ENCODE measurements at places on chromosomes 6 and 20.

DNA sequence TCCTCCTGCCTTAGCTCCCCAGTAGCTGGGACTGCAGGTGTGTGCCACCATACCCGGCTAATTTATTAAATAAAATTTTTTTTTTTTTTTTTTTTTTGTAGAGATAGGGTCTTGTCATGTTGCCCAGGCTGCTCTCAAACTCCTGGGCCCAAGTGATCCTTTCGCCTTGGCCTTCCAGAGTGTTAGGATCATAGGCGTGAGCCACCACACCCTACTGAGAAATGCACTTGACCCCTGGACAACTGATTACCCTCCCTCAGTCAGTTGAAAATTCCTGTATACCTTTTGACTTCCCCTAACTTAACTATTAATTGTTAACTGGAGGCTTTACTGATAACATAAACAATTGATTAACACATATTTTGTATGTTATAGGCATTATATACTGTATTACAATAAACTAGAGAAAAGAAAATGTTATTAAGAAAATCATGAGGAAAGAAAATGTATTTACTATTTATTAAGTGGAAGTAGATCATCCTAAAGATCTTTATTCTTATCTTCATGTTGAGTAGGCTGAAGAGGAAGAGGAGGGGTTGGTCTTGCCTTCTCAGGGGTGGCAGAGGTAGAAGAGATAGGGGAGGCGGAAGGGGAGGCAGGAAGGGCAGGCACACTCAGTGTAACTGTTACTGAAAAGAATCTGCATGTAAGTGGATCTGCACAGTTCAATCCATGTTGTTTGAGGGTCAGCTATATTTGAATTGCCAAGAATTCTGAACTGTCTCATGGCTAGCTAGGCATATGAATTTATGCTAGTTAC, 104.3 kb downstream of the FARS2 start:
- no peak for DNase-seq

- peak; percentile 13 for DNase-seq
Observed at GRCh38 chr6:53300656-53301551, 47.8 kb downstream of the ELOVL5 start.

- no peak for DNase-seq
Observed at GRCh38 chr6:106069478-106069877, 16.7 kb upstream of the PRDM1 start.

DNA sequence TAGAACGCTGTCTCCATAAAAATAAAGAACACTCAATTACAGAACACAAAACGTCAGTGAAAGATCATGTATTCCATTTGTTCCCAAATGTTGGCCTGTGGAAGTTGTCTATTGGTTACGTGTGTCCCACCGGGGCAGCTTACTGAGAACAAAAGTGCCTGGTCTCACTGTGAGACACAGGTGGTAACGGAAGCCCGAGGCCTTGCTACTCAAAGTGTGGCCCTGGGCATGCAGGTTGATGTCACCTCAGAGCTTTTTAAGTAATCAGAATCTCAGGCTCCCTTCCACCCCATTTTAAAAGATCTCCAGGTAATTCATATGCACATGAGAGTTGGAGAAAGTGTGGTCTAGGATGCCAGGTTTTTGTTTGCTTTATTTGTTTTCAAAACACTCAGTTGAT, 422.5 kb upstream of the OPRM1 start:
- no peak for DNase-seq

- DNase-seq, result no peak
Observed at GRCh38 chr20:42474646-42475045, 715.1 kb downstream of the PTPRT start.

- DNase-seq, result peak; percentile 62
Observed at GRCh38 chr6:148735989-148736388, 10.8 kb upstream of the UST start.

- no peak for DNase-seq
Observed at GRCh38 chr6:127096167-127096566, 22.3 kb upstream of the RSPO3 start.

DNA sequence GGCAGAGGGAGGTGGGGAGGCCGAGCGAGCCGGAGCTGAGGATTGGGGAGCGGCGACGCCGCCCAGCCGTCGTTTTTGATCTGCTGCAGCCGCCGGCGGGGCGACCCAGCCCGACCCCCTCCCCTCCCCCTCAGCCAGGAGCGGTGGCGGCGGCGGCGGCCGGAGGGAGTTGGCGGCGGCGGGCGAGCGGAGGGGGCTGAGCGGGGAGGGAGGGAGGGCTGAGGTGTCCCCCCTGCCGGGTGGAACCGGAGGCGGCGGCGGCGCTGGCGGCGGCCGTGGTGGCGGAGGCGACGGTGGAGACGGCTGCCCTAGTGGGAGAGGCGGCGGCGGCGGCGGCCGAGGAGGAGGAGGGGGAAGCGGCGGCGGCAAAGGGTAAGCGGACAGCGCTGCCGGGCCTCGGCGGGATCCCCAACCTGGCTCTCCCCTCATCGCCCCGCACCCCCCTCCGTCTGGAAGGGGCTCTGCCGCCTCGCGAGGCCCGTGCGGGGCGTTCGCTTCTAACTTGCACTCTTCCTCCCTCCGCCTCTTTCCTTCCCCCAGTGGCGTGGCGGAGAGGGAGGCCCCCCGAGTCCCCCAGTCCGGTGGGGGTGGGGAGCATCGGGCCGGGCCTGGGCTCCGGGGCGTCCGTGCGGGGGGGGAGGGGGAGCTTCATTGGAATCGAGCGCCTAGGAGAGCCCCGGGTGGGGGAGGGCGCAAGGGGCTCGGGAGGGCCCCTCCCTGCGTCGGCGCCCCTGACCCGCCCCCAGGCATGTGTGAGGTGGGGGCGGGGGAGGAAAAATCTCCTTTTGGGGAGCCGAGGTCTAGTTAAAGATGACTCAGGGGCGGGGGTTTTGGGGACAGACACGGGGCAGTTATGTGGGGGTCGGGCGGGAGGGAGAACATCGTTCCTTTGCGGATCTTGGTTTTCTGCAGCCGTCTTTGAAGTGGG, at the start of gene TAB2:
TAB2 (plus strand) TSS at position 69 of the 928 bp plus-strand sequence. CDS start 52,286 bp downstream, outside the sequence.
- peak; percentile 39 for DNase-seq

DNA sequence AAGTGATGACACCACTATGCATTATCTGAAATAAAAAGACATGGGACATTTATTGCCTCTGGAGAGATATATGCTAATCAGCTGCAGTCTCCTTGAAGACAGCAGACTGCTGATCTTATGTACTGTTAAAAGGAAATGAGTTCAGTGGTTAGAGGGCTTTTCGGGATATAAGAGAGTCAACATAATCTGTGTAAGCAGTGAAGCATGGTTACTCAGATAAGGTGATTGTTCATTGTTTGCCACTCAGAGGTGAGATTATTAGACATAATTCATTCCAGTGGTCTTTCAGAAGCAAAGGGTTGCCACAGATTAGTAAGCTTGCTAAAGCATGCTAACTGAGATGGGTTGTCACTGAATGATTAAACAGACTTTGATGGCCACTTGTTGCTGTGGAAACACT, 1450.7 kb upstream of the ADGRB3 start:
- no peak for DNase-seq

GRCh38 chr6:101689695-101690094, 296.2 kb downstream of the GRIK2 start:
- DNase-seq, result no peak

- no peak for DNase-seq
Observed at GRCh38 chr20:53925651-53926401, 144.6 kb downstream of the BCAS1 start.

- DNase-seq, result no peak
Observed at GRCh38 chr6:7175462-7175861, 67.7 kb downstream of the RREB1 start.

- no peak for DNase-seq
Observed at GRCh38 chr6:83769413-83769812, 60.5 kb upstream of the SNAP91 start.

DNA sequence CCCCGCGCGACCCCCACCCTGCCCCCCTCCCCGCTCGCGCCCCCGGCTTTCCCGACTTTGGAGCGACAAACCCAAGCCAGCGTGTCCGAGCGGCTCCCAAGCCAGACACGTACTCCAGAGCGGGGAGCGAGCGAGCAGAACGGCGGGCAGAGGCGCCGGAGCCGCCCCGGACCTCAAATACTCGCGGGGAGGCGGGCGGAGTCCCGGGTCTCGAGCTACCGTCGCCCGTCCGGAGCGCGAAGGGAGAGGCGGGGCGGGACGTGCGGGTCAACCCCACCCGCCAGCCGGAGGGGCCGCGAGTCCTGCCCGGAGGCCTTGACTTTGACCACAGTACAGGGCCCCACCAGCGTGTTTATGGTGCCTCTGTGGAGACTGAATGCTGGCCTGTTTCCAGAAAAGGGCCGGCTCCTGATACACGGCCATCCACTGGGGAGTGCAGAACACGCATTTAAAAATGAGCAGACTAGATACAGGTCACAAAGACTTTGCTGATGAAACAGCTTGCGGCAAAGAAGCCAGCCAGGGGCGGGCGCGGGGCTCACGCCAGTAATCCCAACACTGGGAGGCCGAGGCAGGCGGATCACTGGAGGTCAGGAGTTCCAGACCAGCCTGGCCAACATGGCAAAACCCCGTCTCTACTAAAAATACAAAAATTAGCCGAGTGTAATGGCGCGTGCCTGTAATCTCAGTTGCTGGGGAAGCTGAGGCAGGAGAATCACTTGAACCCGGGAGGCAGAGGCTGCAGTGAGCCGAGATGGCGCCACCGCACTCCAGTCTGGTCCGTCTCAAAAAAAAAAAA, at the start of gene SERPINB6:
SERPINB6 (minus strand) TSS at position 148 of the 799 bp plus-strand sequence. CDS start 12,235 bp downstream, outside the sequence.
- peak; percentile 65 for DNase-seq

- DNase-seq, result no peak
Observed at GRCh38 chr6:152636609-152637295, 410 bp downstream of the SYNE1 start.

DNA sequence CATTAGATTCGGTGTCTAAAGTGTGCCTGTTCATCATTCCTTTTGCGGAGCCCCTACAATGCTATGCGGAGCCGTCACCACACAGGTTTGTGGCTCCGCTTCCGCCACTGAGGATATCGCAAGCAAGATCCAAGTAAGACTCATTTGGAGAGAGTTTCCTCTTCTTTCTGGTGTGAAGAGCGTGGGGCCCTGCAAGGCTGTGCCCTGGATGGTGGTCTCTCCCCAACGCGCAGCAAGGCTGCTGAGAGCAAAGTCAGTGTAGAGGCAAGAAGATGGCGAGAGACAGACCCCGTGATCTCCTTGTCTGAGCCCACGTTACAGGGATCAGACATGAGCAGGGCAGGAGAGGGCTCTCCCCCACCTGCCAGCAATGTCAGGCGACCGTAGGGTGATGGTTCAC, 96.3 kb upstream of the AFDN start:
- no peak for DNase-seq

DNA sequence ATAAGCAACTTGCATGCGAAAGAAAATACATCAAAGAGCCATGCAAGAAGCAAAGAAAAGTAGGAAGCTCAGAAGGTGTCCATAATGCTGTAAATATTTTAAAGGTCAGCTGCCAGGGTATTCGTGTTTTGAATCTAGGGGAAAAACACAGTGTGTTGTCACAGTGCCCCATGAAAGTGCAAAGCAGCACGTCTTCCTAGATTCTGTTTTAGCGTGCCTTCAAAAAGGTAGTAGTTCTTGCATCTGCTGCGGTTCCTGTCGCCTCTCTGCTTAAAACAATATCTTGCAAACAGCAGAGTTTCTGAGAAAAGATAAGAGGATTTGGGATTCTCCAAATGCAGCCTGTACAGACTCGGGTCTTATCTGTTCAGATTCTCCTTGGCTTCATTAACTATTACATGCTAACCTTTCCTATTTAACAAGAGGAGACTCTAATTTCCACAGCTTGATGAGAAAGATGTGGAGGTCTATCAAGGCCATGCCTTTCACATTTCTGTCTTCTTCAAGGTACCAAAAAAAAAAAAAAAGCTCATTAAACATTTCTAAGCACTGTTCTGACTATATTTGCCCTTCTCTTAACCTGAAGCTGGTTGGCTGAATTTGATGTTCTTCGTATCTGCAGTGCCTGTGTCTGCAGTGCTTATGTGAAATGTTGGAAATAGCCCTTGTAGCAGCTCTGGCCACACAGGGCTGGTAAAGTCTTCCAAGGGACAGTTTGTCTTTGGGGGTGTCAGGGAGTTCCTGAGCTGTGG, 297.5 kb downstream of the ADGB start:
- no peak for DNase-seq

GRCh38 chr20:956330-956951, 40.3 kb upstream of the ANGPT4 start:
- DNase-seq, result peak; percentile 63

GRCh38 chr6:20438462-20439070, 36.9 kb downstream of the E2F3 start:
- no peak for DNase-seq

DNA sequence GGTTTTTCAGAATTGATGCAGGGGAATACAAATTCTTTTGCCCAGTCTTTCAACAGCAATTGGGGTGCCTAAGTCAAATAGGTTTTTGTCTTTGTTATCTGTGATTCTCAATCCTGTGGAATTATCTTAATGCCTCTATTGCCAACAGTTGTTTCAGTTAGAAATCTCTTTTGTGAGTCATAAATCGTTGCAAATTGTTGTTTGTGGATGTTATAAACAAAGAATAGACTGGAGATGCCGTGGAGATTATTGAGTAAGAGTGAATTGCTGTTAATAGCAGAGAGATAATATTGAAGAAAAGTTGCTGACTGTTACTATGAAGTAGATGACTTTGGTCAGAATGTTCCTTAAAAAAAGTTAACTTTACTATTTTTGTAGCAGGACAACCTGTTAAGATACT, 63.7 kb upstream of the POPDC3 start:
- DNase-seq, result no peak

GRCh38 chr6:111579816-111580215, 25.9 kb downstream of the TRAF3IP2 start:
- no peak for DNase-seq
